Brain pericyte (primary cell): ENCODE measurements at places on chromosomes 1 and 21.

- DNase-seq, result no peak
These were observed 9.0 kb upstream of the SMIM1 start for GRCh38 chr1:3763351-3764125.

- DNase-seq, result no peak
These were observed 859 bp downstream of the IFFO2 start for GRCh38 chr1:18955441-18956192.

DNA sequence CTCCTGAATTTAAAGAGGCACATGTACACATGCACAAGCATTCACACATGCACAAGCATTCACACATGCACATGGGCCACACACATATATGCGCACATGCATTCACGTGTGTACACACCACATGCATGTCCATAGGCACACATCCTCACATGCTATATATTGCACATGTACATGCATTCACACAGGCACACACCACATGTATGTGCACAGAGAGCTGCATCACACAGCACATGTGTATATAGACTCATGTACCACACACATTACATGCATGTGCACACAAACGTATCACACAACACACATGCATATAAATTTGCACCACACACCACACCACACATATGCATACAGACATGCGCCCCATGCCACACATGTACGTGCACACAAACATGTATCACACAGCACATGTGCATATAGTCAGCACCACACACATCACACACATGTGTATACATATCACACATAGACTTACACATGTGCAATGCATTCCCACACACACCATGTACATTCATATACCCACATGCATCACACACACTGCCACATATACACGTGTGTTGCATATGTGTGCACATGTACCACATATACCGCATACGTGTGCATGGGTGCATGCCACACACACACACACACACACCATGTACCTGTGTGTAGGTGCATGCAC, 54.6 kb upstream of the COL18A1 start:
- DNase-seq, result no peak

GRCh38 chr1:218679391-218679790, 334.3 kb downstream of the TGFB2 start:
- no peak for DNase-seq

- DNase-seq, result no peak
These were observed 86.3 kb downstream of the MPZL1 start for GRCh38 chr1:167808104-167808503.
